ENCODE measurements at places on chromosomes 2 and 18.

DNA sequence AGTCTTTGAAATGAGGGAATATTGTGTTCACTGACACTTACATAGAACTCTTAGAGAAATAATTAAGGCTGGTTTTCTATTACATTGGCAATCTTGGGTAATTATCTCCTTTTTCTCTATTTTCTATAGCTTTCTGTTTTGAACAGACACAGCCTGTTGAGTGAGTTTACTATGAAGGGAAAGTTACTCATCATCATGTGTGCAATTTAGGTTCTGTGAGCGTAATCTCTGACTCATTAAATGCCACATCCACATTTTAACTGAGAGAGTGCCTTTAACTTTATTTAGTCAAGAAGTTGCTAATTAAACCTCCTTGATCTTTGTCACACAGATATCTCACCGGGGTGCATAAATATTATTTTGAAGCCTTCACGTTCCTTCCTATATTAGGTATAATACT, 174.0 kb upstream of the SLC8A1 start:
- no peak for DNase-seq

GRCh38 chr2:189527041-189527750, 53.4 kb downstream of the SLC40A1 start:
- DNase-seq, result no peak

DNA sequence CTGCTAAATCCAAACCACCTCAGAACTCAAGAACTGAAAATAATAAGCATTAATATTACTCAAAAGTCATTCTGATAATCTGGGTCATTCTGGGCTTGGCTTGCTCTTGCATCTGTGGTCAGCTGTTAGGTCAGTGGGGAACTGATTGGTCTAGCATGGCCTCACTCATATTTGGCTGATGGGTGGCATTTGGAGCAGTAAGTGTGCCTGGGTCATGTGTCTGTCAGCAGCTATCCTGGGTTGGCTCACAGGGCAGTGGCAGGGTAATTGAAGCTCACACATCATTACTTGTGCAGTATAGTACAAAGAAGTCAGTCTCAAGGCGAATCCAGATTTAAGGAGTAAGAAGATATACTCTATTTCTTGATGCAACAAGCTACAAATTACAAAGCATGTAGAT, 9.6 kb downstream of the RPL37A start:
- no peak for DNase-seq

- DNase-seq, result no peak
Measured at GRCh38 chr2:178205853-178206521, 11.7 kb downstream of the OSBPL6 start.

DNA sequence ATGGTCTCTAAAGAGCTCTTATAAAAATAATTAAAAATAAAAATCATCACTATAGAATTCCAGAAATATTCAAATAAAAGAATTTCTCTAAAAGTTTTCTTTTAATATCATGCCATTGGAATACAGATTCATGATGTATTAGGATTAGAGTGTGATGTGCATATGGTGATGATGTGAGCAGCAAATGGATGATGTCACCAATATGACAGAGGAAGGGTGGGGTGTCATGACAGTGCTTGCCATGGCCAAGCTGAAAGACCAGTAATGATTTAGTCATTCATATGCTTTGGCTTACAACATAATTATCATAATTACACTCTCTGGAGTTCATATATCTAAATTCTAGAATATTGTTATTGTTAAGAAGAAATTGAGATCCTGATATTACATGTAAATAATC, 27.4 kb upstream of the TTC32 start:
- DNase-seq, result no peak

DNA sequence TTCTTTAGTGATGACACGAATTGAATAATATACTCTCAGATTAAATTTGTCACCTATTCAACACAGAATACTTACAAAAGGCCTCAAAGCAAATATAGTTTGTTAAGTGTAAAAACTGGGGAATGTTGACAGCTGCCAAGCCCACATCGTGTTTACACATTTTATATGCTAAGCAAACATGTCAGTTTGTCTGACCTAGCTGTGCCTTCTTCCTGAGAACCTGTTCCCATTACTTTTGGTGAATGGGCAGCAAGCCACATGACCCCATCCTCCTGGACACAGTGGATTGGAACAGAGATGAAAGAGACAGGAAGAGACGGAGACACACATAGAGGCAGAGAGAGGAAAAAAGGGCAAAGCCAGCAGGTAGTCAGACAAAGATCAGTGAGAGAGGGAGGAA, 22.9 kb upstream of the CUL3 start:
- DNase-seq, result no peak

DNA sequence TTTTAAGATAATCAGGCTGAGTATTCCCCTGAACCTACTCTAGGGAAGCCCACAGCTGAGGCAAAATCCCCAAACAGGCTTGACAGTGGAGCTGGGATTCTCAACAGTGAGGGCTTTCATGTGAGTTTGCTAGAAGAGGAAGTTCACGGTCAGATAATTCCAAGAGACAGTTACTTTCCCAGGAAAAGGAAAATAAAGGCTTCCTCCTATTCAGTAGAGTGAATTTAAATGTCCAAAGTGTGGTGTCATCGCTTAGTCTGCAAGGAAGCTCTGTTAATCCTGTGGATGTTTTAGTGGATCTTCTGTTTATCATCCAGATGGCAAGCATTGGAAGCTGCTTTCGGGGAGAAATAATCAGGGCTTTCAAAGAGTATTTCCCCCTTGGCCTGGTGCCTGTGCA, 119.8 kb downstream of the RPIA start:
- no peak for DNase-seq

Measured in stimulated activated CD4-positive, alpha-beta T cell treated with anti-CD3 and anti-CD28 coated beads, Interleukin-1b, Interleukin-23, amount 100 ng/mL, for 4 hours (primary cell).